ENCODE measurements at places on chromosomes 4 and X.
A peak's percentile ranks its signal among the peaks of the same experiment; 100 is the strongest.

- DNase-seq: no peak
Observed at GRCh38 chr4:42310358-42310757, 86.9 kb upstream of the SHISA3 start.

- DNase-seq: no peak
Observed at GRCh38 chr4:41815473-41815872, 66.9 kb upstream of the PHOX2B start.

- DNase-seq: no peak
Observed at GRCh38 chr4:81509191-81509590, 37.5 kb upstream of the RASGEF1B start.

GRCh38 chrX:666762-667720 lies 36.5 kb downstream of the SHOX start:
- no peak for DNase-seq

DNA sequence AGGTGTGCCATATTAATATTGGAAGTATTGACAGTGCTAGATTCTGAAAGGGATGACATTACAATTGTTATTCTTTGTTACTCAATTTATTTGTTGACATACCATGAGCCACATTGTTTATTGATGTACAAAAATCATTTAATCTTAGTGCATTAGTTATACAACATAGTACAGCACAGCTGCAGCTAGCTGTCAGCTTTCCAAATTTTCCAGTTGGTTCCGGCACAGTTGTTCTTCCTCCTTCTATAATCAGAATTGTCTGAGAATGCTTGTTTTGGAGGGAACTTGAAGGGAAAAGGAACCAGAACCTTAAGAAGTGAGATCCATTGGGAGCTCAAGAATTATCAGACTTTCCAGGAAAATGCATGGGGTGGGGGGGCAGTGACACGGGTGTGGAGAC lies 281.4 kb downstream of the ZIC3 start:
- DNase-seq: no peak

DNA sequence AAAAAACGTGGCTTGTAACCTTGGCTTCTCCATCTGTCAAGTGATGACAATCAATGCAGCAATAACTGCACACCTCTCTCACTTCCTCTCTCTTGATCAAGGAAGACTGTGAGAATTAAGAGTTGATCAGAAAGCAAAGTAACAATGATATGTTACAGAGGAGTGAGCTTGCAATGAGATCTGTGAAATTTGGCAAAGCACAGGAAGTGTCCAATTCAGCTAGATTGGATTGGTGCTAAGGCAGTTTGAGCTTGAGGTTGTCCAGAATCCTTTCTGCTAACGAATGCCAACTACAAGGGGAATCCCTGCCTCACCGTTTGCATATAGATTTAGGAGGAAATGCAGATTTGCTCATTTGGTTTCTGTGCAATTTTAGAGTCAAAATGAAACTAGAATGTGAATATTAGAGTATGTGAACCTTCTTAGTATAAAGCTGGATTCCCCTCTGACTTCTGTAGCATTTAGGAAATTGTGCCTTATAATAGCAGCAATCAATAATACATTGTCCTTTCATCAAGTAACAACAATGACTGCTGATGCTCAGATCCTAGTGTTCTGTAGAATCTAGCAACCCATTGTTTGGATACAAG lies 346.4 kb downstream of the PTTG2 start:
- peak; percentile 9 for DNase-seq

- DNase-seq: no peak
Observed at GRCh38 chrX:10199212-10199611, 42.4 kb downstream of the CLCN4 start.

DNA sequence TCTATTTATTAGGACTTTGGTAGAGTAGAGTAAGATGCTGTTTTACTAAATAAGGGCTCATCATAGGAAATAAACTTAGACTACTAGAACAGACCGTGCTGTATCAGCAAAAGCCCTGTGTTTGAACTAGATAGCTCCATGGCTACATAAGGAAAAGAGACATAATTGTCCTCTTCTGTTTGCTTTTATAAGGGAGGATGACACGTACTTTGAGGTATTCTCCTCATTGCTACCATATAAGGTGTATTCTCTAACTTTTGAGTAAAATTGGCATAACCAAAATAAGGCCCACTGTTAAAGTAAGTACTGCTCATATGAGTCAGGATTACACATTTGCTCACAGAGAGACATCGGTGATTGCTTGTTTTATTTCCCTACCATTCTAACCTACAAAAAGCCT lies 64.3 kb downstream of the PDLIM5 start:
- no peak for DNase-seq

DNA sequence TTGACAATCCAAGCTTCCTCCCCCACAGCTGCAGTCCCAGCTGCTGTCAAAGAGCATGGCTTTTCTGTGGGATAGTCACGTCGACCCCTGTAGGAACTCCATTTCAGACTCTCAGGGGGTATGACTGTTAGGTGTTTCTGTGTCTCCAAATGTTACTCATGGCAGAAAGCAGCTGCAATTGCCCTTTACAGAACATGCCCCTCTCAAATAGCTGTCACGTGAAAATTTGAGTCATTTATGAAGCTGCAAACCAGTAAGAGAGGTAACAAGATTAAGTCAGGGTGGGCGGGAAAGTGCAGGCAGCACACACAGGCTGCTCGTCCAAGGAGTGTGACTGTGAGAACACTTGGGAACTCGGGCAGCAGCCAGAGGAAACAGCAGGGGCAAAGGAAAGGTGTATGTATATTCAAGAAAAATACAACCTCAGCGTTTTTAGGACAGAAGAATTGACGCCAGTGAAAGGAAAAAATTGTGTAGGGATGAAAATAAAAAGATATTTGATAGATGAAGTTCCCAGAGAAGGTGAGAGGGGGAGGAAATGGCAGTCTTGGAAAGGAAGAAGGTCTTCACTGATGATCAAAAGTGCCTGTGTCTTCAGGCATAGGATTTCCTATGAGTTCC lies 66.5 kb upstream of the TMEM184C start:
- no peak for DNase-seq

DNA sequence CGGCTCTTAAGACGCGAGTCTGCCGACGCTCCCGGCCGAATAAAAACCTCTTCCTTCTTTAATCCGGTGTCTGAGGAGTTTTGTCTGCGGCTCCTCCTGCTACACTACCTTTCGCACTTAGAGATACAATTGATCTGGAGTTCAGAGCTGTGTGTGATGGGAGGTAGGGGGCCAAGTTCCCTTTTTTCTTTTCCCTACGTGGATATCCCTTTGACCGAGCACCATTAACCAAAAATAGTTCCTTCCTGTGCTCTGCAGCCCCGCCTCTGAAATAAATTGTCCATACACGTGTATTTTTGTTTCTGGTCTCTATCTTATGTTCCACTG lies 555 bp upstream of the PGM2 start:
- no peak for DNase-seq

DNA sequence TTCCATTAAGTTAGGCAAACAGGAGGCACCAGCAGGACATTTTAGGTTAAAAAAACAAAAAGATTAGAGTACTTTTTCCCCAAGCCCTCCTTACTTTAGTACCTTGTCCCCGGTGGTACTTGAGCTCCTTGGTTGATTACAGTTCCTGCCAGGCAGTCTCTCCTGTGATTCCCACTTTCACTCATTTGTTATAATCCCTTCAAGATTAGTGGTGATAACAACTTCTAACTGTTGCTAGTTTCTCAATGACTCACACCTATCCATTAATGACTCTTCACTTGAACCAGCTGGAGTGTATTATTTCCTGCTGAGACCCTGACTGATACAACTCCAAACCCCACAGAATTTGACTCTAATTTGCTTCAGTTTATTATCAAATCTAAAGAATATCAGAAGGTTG lies 765.0 kb upstream of the DIAPH2 start:
- no peak for DNase-seq

- no peak for DNase-seq
Observed at GRCh38 chrX:113297437-113297836, 456.8 kb upstream of the AMOT start.

DNA sequence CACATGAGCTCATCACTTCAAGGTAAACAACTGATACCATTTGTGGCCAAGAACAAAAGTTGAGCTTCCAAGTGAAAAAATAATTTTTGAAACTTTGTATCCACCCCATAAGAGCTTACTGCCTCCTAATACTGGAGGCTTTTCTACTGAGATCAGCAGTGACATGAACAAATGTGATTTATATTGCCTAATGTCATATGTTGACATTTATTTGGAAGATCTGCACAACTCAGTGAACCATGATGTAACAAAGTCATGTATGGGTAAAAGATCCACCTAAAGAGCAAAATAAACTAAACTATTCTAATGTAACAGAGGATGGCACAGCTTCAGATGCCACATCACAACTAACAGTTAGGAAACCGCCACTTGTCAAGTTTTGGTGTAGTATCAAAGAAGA lies 65.8 kb downstream of the AFAP1 start:
- no peak for DNase-seq

- no peak for DNase-seq
Observed at GRCh38 chr4:147173797-147174432, 228.3 kb upstream of the TTC29 start.

GRCh38 chr4:176568238-176568637 lies 224.5 kb downstream of the VEGFC start:
- DNase-seq: no peak

DNA sequence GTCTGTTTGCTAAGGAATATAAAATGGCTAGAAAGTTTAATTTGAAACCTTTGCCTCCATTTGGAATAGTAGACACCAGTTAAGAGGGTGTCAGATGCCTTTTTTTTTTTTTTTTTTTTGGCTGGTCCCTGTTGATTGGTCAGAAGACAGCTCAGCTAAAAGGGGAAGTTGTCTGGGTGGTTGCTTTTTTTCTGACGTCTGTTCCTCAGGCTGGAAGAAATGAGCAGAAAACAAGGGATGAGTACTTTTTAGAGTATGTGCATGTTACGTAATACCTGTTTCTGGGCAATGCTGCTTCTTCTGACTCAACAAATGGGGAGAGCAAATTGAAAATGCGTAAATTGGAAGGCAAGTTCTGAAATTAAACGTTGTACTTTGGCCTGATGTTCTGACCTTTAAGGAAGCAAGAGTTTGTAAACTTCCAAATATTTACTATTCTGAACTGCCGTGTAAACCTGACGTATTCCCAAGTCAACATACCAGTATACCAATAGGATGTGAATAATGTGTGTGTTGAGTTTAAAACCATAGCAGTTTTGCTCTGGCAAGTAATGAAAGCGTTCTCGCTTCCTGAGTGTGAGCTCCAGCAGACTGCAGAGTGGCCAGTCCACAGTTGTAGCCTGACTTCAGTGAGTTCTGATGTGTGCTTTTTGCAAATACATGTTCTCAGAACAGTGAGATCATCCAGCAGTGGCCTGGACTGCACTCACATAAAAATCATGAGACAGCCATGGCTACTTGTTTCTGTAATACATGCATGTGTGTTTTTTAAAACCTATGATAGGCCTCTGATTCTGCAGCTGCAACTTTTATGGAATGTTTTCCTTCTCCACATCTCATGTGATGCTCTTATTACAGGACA lies 1.7 kb downstream of the SAT1 start:
- no peak for DNase-seq

GRCh38 chr4:153901220-153901619 lies 112.3 kb upstream of the SFRP2 start:
- no peak for DNase-seq

- DNase-seq: no peak
Observed at GRCh38 chr4:82680834-82681233, 117.8 kb downstream of the SCD5 start.

Measured in stimulated activated CD8-positive, alpha-beta memory T cell treated with anti-CD3 and anti-CD28 coated beads, Interleukin-4, amount 100 ng/mL, for 24 hours (primary cell).